ENCODE measurements at places on chromosomes 5 and 9. TPM values are rescaled to one million over a fixed set of nuclear protein-coding genes. Genes with fewer than 3 reads are reported as not detected.

SPINK13 gene
- total RNA-seq, result not detected

COL23A1 gene
- total RNA-seq, result 1.5 TPM

DNA sequence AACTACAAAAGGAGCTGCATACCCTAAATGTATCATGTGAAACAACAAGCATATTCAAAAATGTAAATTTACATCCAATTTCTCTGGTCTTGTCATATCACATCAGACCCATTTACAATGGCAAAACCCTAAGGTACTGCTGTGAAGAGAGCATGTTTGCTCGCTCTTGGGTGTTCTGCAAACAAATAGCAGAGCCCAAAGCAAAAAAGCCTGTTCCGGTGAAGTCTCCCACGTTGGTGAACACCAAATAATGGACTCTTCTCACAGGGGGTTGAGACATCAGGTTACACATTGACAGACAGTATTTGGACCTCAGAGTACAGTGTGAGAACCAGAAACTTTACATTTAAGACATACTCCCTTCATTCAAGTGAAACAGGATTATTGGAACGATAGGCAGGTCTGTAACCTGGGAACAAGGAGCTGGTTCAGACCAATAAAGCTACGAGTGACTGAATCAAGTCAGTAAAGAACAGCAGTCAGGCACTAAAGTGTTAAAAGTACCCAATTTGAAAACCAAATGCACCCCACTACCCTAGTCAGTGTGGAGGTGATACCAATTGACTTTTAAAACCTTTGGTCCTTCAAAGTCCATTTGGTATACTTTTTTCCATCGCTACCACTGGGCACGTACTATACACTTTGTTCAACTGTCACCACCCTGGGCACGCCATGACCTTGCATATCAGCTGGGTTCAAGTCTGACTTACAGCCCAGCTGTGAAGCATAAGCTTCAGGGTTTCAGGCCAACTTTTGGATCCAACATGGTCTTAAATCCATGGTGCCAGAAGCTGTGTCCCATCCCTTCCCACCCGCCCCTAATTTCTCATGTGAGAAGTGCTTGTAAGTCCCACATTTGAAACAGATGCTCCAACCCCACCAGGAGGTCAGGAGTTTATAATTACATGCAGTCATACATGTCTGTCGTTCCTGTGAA, 36.4 kb downstream of the ETF1 start:
- DNase-seq, result no peak

- no peak for DNase-seq
Observed at GRCh38 chr9:136527721-136528710, 17.8 kb downstream of the NOTCH1 start.

TMEFF1 gene
- total RNA-seq, result 1.4 TPM

TIMD4 gene
- total RNA-seq, result 25.4 TPM

BTNL3 gene
- not detected for total RNA-seq

TERT gene
- total RNA-seq, result 3.4 TPM

GRCh38 chr5:150021491-150022157, 21.1 kb downstream of the HMGXB3 start:
- no peak for DNase-seq

DNA sequence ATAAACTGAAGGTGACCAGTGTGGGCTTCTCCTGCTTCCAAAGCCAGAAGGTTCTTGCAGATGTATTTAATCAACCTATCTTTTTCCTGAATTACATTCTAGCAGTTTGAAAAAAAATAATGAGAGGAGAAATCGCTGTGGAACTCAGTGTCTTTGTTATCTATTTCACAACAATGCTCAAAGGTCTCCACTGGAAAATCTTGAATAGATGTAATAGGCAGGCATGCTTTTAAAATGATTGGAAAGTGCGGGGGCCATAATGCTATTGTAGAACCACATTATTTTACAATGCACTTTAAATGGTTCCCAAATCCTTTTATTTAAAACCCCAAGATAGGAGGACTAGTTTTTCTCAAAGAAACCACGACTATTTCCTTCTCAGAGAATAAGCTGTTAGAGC, 23.3 kb downstream of the ENC1 start:
- DNase-seq, result no peak

CDH18 gene
- total RNA-seq, result 0.24 TPM
